GM12864 (cell line): ENCODE measurements at places on chromosomes 3 and 15.

- DNase-seq, result no peak
These were observed 28.4 kb downstream of the P3H2 start for GRCh38 chr3:190092250-190092649.

GRCh38 chr3:156575641-156576040, 20.7 kb upstream of the SSR3 start:
- DNase-seq, result no peak

DNA sequence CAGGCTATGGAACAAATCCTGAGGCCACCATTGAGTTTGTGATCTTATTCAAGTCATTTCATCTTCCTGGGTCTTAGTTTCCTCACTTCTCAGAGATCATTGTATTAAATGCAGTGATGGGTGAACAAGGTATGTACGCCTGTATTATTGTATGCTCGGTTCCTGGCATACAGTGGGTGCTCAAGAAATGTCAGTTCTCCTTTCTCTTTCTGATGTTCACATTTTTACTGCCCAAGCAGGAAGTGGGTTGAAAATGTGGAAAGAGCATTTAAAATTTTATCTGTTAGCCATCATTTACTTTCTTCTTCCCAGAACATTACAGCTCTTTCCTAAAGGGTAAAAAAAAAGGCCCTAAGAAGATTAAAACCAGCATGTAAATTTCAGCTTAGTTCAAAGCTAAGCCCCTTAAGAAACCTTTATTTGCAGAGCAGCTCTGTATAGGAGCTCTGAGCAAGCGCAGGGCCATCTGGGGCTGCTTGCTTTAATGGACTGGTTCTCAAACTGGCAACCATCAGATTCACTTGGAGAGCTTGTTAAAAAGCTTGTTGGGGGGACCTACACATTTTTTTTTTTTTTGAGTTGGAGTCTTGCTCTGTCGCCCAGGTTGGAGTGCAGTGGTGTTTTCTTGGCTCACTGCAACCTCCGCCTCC, 179.4 kb downstream of the CHST2 start:
- DNase-seq, result no peak

DNA sequence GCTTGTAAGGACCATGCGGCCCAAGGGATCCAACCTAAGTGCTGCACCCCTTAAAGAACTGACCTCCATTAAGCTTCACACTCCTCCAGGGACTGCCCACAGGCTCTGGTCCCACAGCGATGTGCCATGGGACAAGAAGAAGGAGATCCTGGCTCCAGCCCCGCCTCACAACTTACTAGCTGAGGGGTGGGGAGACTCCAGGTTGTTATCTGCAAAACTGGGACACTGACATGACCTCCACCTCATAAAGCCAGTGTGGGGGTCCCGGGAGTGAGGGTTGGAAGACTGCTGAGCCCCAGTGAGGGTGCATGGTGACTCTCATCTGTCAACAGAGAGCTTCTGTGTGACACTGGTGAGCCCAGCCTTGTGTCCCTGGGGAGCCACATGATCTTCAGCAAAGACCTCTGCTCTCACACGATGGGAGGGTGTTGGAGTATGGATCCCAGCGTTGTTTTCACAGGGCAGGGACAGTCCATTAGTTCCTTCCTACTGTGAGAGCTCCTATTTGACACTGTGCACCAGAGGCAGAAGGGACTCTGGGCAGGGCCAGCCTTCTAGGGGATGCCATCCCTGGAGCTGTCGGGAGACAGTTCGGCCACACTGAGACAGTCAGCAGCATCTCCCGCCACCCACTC, 26.7 kb downstream of the EAF1 start:
- no peak for DNase-seq

GRCh38 chr3:37197810-37198371, 23.5 kb upstream of the LRRFIP2 start:
- DNase-seq, result no peak

- DNase-seq, result no peak
These were observed 5.6 kb upstream of the ZBTB47 start for GRCh38 chr3:42647821-42648459.

DNA sequence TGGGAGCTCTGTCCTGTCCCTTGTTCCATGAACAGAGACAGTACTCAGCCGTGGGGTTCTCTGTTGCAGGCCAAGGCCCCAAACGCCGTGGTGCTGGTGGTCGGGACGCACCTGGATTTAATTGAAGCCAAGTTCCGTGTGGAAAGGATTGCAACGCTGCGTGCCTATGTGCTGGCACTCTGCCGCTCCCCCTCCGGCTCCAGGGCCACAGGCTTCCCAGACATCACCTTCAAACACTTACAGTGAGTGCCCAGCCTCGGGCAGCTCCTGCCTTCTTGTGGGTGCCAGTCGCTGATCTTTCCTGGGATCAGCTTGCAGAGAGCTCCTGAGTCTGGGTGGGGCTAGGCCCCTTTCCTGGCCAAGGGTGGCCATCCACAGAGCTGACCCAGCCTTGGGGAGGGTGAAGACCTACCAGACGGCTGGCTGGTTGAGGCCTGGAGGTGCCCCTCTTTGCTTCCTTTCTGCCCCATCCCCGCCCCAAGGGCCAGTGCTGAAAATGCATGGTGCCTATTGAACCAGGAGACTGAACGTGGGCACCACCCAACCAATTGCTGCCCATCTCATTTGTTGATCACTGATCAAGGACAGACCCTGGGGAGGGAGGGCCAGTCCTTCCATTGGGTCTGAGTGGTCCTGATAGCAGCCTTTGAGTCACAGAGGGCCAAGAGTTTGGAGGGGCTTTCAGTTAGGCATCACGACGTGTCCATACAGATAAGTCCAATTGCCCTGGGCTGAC, 106.9 kb downstream of the LRRK1 start:
- DNase-seq, result no peak

- no peak for DNase-seq
These were observed 77.2 kb downstream of the VPS13C start for GRCh38 chr15:61983081-61983480.

DNA sequence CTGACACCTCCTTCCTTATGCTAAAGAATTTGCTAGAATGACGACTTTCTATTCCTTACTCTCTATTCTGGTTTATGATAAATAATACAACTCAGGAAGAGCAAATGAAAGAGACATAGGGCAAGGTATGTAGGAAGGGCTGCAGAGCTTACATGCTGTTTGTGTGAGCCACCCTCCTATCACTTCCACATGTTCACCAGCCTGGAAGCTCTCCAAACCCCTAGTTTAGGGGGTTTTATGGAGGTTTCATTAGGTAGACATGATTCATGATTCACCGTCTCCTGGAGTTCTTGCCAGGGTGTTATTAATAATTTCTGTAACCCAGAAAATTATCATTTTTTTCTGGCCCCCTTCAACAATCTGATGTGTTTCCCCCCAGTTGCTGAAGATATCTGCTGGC, 172.1 kb upstream of the COL8A1 start:
- no peak for DNase-seq

GRCh38 chr3:177437513-177438337, 240.4 kb upstream of the TBL1XR1 start:
- DNase-seq, result no peak
